Left cardiac atrium (tissue), 4 donors: ENCODE measurements at places on chromosomes 5 and 9. TPM values are rescaled to one million over a fixed set of nuclear protein-coding genes. Genes with fewer than 3 reads are reported as not detected.

GALT gene
- 37.9 TPM for total RNA-seq

SPINK7 gene
- total RNA-seq: not detected

RXRA gene
- 41.6 TPM for total RNA-seq

DNA sequence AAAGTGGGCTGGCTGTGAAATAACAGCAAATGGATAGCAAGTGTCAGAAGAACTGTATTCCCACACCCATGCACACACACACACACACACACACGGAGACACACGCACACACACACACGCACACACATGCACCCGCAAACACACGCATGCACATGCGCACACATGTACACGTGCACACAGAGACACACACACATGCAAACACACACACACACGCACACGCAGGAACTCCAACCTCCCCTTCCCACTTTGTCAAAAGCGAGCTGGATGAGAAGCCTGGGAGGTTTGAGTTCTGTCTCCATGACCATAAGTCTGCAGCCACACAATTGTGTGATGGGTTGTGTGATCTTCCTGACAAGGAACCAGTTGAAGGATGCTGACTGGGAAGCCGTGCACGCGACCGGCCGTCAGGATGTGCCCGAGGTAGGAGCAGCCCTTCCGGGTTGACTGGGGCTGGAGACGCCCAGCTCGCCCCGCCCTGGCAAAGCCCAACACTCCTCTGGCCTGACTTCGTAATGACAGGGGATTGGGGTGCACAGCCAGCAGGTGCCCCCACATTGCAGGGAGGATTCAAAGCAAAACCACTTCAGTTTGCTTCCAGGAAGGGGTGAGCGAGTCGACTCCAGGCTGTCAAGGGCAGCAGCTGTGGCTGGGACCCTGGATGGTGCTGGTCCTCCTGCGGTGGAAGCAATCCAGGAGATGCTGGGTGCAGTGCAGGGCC lies 29.3 kb upstream of the NKD2 start:
- no peak for DNase-seq

DNA sequence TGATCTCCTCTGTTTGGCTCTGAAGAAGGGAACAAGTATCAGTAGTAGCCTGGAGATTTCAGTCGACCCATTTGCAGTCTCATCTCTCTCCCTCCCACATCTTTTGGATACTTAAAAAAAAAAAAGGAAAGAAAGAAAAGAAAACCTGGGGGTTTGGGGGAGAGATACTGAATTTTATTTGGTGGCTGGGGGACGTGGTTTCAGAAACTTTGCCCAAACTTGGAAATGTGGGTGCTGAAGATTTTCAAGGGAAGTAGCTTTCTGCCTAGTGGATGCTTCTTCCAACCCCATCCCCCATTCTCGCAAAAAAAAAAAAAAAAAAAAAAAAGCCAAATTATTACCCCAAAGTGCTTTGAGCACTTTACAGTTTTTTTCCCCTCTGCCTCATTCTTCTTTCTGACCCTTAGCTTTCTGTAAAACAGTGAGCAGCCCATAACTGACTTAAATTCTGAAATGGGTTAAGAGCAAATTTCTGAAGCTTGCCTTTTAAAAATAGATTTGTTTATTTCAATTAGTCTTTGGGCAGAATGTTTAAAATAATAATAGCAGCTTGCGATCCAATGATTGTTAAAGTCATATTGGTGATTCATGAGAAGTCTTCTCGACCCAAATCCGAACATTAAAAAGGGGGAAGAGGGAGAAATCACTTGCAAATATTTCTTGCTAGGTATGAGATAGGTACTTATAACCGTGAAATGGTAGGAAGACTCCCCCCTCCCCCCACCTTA lies 894 bp downstream of the FST start:
- no peak for DNase-seq

DNA sequence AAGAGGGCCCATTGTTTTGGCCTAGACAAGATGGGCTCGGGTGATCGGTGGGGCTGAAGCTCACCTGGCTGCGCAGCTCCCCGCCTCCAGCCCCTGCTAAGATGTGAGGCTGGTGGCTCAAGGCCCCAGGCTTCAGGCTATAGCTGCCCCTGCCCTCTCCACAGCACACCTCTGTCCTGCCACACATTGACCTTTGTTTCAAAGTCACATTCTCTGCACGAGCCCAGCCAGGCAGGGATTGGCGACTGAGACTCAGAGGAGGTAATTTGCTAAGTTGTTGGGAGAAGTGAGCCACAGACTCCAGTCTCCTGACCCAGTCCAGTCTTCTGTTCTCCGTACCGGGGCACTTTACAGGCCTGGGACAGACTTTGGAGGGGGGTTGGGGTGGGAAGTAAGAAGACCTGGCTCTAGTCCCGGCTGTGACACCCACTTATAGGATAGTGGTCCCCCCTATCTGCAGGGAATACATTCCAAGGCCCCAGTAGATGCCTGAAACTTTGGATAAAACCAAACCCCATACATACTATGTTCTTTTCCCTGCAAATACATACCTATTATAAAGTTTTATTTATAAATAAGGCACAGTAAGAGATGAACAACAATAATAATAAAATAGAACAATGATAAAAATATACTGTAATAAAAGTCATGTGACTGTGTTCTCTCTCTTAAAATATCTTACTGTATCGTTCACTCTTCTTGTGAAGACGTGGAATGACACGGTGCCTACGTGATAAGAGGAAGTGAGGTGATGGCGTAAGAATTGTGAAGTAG lies 13.3 kb downstream of the PDGFRB start:
- DNase-seq: no peak
